ENCODE measurements at places on chromosomes 7 and 10.
A peak's percentile ranks its signal among the peaks of the same experiment; 100 is the strongest.

- no peak for DNase-seq
Measured at GRCh38 chr7:43557831-43558495, 24.9 kb upstream of the STK17A start.

DNA sequence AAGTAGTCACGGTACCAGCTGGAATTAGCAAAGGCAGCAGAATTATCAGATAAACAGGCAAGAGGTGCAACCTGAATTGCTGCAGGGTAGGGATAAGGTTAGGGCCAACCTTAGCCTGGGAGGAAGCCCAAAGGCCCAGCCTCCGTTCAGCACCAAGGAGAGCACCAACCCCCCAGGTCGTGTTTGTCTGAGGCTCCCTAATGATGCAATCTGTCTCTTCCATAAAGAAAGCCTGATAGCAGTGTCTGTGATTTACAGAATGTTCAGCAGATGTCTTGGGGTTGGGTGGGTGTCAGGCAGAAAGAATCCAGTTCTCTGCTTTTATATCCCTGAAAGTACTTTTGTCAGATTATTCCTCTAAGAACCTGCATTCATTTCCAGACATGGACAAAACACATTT lies 328.4 kb upstream of the AOAH start:
- peak; percentile 20 for DNase-seq

- DNase-seq, result peak; percentile 77
Measured at GRCh38 chr7:128933180-128933891, 4.4 kb upstream of the IRF5 start.

- DNase-seq, result no peak
Measured at GRCh38 chr7:18583305-18583704, 87.8 kb downstream of the HDAC9 start.

DNA sequence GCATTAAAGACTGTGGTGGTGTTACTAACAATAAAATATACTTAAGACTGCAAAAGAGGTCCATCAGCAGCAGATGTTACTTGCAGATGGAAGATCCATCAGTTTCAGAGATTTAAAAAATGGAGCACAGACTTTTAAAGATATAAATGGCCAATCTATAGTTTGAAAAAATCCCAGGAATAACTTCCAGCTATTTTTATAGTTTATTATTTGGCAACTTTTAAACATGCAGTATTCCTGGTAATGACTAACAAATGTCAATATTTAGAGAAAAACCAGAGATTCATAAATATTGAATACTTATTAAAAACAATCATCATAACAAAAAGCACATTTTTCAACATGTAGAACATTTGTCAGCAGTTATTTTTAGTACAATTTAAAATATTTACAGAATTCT lies 30.7 kb downstream of the RTKN2 start:
- no peak for DNase-seq

Data from inflammatory macrophage (primary cell).